ENCODE measurements at places on chromosomes 11 and 22. TPM values are rescaled to one million over a fixed set of nuclear protein-coding genes. Genes with fewer than 3 reads are reported as not detected.

The JOSD1 gene
- total RNA-seq: 84.7 TPM

The MRPL40 gene
- total RNA-seq: 40.9 TPM

The CRYBB3 gene
- total RNA-seq: not detected

The TRIM29 gene
- total RNA-seq: not detected

The MSANTD2 gene
- total RNA-seq: 5.8 TPM

The OR10D3 gene
- not detected for total RNA-seq

The MCM5 gene
- total RNA-seq: 319 TPM

The LBHD1 gene
- 12.9 TPM for total RNA-seq

The OR8G1 gene
- not detected for total RNA-seq

The CCND1 gene
- 2.8 TPM for total RNA-seq

The KDELR3 gene
- total RNA-seq: 1.7 TPM

The MMP7 gene
- not detected for total RNA-seq

The HPX gene
- not detected for total RNA-seq

The KCNK7 gene
- total RNA-seq: not detected

The TSPAN18 gene
- total RNA-seq: 0.92 TPM

The C22orf15 gene
- total RNA-seq: 1.1 TPM

The DSCAML1 gene
- total RNA-seq: 0.13 TPM

The SEPTIN3 gene
- 0.20 TPM for total RNA-seq

The OR8A1 gene
- total RNA-seq: not detected

The GTSE1 gene
- total RNA-seq: 41.4 TPM

The APOL4 gene
- total RNA-seq: 0.18 TPM

The SHISAL1 gene
- total RNA-seq: not detected

The GSTT2 gene
- not detected for total RNA-seq

The BAD gene
- 17.2 TPM for total RNA-seq

The CD3E gene
- 372 TPM for total RNA-seq

The SAA4 gene
- total RNA-seq: not detected

The OR4C3 gene
- total RNA-seq: not detected

The RBMXL2 gene
- not detected for total RNA-seq

The ADAMTS15 gene
- total RNA-seq: not detected

The DERL3 gene
- total RNA-seq: 7.6 TPM

The CHRM1 gene
- not detected for total RNA-seq

The BBS1 gene
- 7.7 TPM for total RNA-seq

Data from activated CD8-positive, alpha-beta T cell treated with anti-CD3 and anti-CD28 coated beads for 36 hours (primary cell).